ENCODE measurements at places on chromosomes 12 and 14.
A peak's percentile ranks its signal among the peaks of the same experiment; 100 is the strongest.

GRCh38 chr12:129911428-129912049 lies 7.7 kb upstream of the TMEM132D start:
- DNase-seq = peak; percentile 64

DNA sequence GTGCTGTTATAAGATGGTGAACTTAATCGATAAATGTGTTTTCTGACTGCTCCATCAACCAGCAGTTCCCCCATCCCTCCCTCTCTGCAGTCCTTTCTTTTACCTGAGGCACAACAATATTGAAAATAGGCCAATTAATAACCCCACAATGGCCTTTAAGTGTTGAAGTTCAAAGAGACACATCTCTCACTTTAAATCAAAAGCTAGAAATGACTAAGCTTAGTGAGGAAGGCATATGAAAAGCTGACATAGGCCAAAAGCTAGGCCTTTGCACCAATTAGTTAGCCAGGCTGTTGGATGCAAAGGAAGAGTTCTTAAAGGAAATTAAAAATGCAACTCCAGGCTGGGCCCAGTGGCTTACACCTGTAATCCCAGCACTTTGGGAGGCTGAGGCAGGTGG lies 43.7 kb downstream of the SAV1 start:
- DNase-seq = no peak

DNA sequence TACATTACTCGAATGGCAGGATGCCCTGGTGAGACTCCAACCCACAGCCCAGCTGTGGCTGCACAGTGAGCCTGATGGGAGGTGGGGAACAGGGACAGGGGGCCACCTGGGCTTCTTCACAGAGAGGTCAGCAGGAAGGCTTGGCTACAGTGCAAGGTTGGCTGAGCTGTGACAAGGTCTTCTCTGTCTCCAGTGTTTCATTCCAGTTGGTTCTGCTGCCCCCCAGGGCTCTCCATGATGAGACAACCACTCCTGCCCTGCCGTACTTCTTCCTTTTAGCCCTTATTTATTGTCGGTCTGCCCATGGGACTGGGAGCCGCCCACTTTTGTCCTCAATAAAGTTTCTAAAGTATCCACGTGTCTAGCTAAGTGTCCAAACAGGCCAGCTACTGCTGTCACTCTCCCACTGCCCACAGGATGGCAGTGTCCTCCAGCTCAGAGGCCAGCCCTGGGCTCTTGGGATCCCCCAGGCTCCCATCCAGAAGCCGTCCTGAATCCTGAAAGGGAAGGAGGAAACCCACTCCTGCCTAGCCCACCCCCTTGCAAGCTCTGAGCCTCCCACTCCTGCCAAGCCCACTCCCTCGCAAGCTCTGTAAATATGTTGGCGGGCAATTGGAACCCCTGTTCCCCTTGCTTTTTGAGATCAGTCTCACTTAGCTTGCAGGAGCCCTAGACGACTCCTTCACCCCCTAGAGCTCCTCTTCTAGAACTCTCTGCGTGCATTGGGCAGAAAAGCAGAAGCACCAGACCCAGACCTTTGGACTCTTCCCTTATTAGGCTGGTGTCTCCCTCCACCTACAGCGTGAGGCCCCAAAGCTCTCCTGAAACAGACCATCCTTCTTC lies 5.4 kb downstream of the C1QL4 start:
- DNase-seq = peak; percentile 16

GRCh38 chr14:62253171-62253570 lies 491.0 kb downstream of the SNAPC1 start:
- DNase-seq = no peak

GRCh38 chr12:13135371-13136178 lies 32.1 kb upstream of the GSG1 start:
- no peak for DNase-seq

DNA sequence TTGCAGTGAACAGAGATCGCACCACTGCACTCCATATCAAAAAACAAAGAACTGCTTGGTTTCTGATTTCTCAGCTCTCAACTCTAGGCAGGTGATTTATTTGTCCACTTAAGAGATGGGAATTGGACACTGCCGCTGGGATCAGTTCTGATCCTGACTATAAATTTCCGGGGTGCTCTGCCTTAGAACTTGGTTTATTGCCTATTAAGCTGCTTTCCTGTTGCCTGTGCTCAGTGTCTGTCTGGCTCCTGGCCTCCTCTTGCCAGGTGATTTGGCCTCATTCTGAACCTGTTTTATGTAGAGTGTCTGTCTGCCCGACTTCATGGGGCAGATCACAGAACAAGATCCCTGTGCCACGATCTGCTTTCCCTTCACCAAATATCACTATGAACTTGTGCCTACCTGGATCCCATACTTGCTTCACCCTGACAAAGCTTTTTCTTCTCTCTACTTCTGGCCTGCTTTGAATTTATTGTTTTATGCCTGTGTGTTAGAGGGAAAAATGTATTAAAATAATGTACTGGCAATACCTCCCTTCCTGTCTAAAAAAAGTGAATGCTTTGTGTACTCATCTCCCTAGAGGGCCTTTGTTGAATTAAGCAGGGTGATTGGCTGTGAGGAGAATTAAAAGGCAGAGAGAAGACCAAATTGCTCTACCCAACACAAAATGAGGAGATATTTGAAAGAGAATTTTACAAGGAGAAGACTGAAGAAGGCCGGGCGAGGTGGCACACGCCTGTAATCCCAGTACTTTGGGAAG lies 27.6 kb downstream of the CDKN1B start:
- no peak for DNase-seq

- no peak for DNase-seq
These were observed 129.5 kb downstream of the KIF26A start for GRCh38 chr14:104267895-104268294.

- DNase-seq = no peak
These were observed 95.4 kb downstream of the KCNK10 start for GRCh38 chr14:88227693-88228092.

- no peak for DNase-seq
These were observed 2.6 kb downstream of the MLXIP start for GRCh38 chr12:122081083-122081696.

DNA sequence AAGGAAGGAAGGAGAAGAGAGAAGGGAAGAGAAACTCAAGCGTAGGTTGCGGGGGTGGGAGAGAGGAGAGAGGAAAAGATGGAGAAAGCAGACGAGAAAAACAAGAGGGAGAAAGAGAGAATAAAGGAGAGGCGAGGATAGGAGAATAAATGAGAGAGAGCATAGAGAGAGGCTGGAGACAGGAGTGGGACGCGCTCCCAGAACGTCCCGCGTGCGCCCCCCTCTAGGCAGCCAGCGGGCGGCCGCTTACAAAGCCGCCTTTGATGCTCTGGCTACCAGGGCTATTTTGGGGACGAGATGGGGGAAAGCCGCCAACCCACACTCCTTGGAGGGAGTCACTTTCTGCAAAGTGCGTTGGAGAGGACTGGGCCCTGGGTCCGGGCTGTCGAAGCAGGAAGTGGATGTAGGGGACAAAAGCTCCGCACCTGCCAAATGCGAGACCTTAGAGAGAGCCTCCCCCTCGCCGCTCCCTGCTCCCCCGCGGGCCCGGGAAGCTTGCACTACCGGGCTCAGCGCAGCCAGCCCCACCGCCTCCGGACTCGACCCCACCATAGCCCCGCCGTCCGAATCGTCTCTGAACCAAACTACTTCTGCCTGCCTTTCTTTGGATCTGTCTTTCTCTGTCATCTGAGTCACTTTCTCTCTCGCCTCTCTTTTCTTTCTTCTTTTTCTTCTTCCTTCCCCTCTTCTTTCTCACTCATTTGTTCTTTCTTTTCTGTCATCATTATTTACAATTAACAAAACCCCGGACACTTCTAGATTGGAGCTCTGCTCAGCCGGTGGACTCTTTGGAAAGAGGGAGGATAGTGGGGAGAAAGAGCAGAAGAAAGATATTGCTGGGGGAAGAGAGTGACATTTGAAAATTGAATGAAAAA lies 8.0 kb downstream of the ASCL1 start:
- peak; percentile 34 for DNase-seq

DNA sequence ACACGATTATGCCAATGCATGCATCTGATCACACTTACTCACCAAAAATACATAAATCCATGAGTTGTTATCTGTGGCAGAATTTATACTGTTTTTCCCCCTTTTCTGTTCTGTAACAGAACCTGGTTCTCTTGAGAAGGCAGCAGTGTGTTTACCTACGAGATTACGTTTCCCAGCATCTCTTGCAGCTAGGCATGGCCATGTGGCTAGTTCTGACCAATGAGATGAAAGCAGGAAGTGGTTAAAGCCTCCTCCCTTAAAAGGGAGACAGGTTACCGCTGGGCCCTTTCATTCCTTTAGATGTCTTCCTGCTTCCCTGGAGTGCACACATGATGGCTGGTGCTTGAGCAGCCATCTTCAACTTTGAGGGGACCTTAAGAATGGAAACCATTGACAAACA lies 11.7 kb upstream of the ASPG start:
- DNase-seq = no peak

- DNase-seq = no peak
These were observed 28.0 kb downstream of the RCOR1 start for GRCh38 chr14:102620413-102620812.

- DNase-seq = no peak
These were observed 23.3 kb downstream of the DMAC2L start for GRCh38 chr14:50335389-50335788.

DNA sequence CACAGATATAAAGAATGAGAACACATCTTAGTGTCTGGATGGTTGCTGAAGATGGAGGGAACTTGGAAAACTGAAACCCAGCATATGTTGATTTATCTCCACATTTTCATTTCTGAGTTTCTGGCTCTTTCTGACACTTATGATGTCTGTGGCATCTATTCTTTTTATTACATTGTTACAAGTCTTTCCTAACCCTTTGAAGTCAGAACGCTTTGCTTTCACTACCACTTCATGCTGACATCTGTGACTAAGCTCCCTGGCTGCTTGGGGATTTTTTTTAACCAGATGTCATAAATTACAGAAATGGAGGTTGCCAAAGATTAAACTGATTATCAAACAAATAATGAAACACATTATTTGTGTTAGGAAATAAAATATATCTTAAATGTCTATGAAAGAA lies 188.7 kb downstream of the KITLG start:
- peak; percentile 39 for DNase-seq

- no peak for DNase-seq
These were observed 577.5 kb downstream of the BCL11B start for GRCh38 chr14:98694541-98694940.

- DNase-seq = no peak
These were observed 85.4 kb downstream of the LGMN start for GRCh38 chr14:92663049-92663448.

- no peak for DNase-seq
These were observed 16.8 kb upstream of the OAS2 start for GRCh38 chr12:112961536-112961935.

DNA sequence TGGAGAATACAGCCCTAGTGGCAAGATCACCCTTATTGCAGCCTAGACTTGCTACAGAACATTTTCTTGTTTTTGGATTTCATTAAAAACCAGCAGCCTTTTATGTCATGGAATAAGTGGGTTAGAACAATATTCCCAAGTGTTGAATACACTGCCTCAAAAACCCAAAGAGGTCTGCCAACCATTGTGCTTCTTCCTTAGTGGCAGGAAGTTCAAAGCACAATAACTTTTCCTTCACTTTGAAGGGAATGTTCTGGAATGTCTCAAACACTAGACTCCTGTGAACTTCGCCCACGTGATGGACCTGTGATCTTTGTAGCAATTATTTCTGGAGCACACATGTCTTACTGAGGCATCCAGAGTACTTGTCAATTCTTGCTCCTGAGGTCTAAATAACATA lies 8.5 kb downstream of the SLC17A8 start:
- DNase-seq = no peak

DNA sequence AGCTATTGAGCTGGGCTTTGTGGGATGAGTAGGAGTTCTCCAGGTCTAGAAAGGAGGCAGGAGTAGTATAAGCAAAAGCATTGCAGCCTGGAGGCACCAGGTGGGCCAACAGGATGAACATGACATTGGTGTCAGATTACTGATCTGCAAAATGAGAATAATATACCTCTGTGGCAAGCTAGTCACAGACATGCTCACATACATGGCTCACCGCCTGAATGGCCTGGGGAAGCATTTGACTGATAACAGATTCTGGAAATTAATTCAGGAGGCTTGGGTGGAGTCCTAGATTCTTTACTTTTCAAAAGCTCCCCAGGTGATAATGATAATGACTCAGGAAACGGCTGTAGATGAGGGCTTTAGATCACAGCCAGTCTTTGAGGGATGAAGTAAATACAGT lies 709 bp downstream of the TCL1B start:
- DNase-seq = no peak

- peak; percentile 10 for DNase-seq
These were observed 268.6 kb downstream of the BTG1 start for GRCh38 chr12:91877022-91877421.

DNA sequence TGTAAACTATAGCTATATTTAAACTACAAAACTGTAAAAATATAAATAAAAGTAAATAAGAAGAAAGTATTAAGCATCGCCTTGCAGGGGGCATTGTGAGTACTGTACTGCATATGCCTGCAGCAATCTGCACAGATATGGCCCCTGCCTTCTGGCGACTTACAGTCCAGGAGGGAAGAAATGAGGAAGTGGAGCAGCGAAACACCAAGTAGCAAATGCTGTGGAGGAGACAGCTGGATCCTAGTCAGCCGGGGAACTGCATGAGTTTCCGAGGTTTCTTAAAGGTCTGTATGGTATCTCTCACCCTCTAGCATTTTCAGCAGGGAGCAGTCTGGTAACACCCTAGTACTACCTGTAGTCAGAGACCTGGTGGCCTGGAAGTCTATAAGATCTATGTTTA lies 256.9 kb downstream of the CACNA1C start:
- DNase-seq = no peak

- DNase-seq = no peak
These were observed 61.5 kb downstream of the SPATS2 start for GRCh38 chr12:49428793-49429192.

- DNase-seq = no peak
These were observed 242.6 kb downstream of the BTG1 start for GRCh38 chr12:91902860-91903683.

GRCh38 chr12:7638064-7638759 lies 27.5 kb downstream of the APOBEC1 start:
- no peak for DNase-seq

DNA sequence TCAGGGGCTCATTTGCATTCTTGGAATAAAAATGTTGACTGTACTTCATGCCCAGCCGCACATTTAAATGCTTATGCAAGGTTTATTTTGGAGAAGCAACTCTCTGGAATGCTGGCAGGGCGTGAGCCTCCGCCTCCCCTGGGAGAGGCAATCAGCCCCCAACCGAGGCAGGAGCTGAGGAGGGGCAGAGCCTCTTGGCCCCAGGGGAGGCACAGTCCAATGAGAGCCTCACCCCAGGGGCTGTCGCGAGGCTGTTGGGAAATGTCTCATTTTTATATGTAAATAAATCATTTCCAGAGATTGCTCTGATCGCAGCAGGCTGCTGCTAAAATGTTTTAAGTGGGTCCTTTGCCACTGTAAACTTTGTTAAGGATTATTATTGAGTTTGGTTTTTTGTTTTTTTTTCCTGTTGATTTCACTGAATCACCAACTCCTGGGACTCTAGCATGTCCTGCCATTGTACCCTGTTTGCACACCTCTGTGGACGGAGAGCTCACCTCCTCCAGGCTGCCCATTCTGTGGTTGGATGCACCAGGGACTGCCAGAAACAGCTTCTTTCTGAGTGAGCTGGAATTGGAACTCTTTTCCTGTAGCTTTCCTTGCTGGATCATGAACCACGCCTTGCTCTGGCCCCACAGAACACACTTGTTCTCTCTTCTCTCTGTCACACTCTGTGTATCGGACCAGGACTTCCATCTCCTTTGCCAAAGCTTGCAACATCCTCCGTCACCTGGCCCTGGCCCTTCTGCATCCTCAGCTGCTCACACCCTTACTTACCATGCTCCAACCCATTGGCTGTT lies 46.9 kb upstream of the FAM181A start:
- DNase-seq = no peak
